NCI-H1048 (cell line): ENCODE measurements at places on chromosomes 7 and 10.

DNA sequence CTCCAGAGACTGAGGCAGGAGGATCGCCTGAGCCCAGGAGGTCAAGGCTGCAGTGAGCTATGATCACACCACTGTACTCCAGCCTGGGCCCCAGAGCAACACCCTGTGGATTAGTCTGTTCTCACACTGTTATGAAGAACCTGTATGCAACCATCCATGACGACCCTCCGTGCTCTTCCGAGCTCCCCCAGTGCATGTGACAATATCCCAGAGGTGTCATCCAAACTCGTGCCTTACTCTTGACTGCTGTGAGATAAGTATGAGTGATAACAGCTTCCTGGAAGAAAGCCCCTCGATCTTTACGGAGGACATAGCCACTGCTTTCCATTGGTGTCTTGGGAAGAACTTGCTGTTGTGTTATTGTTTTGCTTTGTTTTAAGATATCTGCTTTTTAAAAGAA lies 591.9 kb downstream of the GALNT17 start:
- DNase-seq: no peak

DNA sequence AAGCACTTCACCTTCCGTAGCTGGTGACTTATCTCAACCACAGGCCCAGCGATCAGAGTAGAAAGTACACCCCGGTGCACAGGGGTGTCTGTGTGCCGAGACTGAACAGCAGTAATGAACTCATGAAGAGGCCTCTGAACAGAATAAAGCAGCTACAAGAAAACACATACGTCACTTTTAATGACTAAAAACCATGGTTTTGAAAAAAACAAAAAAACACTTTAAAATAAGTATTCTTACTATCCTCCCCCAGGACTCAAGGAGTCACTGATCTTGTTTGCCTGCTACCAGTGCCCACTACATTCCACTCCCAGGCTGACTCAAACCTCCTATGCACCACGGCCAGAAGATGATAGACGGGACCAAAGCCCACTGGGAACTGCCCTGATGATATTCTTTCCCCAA lies 53.8 kb downstream of the NCAPG2 start:
- no peak for DNase-seq

DNA sequence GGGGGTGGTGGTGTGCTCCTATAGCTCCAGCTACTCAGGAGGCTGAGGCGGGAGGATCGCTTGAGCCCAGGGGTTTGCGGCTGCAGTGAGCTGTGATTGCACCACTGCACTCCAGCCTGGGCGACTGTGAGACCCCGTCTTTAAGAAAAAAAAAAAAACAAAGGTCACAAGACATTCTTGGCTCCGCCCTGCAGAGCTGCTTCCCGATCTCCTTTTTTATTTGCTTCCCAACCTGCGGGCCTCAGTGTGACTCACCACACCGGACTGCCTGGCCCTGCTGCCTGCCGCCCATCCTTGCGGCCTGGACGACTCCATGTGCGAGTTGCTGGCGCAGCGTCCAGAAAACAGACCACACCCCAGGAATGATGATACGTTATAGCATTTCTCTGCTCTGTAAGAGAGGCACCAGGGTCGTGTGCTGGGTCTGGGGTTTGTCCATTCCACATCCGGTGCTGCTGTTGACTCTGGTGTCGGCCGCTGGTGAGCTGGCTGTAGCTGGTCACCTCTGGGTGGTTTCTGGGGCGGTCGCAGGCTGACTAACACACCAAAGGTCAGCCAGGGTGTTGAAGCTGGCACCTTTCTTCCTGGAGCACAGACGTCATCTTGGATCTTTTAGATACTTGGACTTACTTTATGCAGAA lies 123.6 kb downstream of the TCF7L2 start:
- no peak for DNase-seq

- no peak for DNase-seq
These were observed 11.9 kb downstream of the PIK3AP1 start for GRCh38 chr10:96708456-96708855.

DNA sequence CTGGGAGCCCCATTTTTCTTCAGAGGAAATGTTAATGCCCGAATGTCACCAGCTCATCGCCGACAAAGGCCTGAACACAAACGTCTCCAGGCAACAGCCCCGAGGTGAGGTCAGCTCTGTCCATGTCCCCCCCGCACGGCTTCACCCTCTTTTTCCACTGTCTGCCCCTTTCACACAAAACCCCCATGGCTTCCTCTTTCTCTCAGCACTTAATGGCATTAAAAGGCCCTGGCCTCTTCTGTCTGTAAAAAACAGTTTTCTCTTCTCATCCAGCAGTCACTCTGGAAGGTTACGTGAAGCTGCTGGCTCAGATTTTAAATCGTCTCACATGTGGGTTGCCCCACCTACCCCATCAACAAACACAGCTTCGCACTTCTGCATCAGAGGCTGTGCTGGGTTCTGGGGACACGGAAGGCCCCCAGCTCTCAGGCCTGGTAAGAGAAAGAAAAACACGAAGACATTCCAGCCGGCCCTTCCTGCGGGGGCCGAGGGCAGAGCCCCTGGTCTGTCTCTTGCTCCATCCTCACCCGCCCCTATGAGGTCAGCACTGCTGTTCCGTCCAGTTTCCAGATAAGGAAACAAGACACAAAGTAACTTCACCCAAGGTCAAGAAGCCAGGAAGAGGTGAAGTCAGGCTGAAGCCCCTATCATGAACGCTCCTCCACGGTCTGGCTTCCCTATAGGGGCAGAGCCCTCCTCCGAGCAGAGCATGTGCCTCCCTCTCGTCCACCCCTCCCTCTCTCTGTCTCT lies 91.1 kb upstream of the PDGFA start:
- no peak for DNase-seq

DNA sequence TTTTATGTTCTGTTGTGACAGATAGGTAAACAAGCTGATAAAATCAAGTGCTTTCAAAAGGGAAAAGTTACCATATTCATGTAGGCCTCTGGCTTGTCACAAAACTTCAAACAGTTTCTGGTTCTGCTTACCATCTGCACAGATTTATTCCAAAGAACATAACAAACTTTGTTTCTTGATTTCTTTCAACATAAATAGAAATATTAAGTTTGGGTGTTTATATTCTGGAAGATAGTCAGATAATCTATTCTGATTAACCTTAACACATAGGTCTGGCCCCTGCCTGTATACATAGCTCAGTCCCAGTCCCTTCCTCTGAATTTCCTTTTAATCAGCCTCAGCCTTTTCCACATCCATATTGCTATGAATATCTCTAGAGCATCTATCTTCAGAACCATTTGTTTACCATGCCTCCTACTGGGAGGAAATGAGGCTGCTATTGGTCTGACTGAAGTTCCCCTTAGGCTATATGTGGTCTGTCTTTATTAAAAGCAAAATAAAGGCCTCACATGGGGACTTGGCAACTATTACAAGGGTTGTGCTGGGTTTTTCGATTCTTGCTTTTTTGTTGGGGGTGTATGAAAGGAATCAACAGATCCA lies 319.0 kb downstream of the HPSE2 start:
- no peak for DNase-seq

GRCh38 chr7:134084488-134085144 lies 42.5 kb upstream of the LRGUK start:
- DNase-seq: no peak

DNA sequence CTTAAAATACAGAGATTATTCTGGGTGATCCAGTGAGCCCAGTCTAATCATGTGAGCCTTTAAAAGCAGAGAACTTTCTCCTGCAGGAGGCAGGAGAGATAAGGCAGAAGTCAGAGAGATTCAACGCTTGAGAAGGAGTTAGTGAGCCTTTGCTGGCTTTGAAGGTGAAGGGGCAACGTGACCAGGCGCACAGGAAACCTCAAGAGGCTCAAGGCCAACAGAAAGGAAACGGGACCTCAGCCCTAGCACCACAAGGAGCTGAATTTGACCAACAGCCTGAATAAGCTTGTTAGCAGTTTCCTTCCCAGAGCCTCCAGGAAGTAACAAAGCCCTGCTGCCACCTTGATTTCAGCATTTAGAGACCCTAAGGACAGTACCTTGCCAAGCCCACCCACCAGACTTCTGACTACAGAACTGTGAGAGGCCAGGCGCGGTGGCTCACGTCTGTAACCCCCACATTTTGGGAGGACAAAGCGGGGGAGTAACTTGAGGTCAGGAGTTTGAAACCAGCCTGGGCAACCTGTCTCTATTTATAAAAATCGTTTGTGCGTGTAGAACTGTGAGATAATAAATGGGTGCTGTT lies 87.3 kb upstream of the KAT6B start:
- no peak for DNase-seq

DNA sequence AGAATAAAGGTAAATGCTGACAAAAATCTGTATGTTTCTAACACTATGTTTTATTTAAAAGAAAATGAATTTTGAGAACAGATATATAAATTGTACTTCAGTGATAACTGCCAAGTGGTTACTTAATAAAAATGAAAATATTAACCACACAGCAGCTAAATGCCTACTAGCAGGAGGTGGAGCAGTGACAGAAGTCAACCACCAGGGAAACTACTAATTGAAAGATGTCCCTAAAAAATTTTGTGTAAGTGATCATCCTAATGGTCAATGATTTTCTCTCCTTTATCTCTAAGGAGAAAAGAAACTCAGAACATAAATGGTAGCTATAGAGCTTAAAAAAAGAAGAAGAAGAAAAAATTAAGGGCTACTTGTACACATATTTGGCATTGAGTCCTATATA lies 22.9 kb downstream of the WNT16 start:
- no peak for DNase-seq

DNA sequence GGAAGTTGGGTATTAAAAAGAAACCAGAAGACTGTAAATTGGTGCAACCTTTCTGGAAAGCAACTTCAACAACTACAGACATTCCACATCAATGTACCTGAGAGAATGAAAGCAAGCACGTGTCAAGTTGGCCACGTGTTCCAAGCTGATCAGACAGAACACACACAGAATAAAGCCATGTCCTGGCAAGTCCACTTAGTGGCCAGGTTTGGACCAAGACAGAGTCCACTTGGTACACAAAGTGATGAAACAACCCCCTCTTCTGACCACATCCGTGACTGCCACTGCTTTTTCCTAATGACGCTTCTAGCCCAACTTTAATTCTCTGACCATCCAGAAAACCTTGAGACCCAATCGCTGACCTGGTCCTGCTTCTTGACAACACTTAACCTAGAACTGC lies 109.4 kb downstream of the ABLIM1 start:
- DNase-seq: no peak

DNA sequence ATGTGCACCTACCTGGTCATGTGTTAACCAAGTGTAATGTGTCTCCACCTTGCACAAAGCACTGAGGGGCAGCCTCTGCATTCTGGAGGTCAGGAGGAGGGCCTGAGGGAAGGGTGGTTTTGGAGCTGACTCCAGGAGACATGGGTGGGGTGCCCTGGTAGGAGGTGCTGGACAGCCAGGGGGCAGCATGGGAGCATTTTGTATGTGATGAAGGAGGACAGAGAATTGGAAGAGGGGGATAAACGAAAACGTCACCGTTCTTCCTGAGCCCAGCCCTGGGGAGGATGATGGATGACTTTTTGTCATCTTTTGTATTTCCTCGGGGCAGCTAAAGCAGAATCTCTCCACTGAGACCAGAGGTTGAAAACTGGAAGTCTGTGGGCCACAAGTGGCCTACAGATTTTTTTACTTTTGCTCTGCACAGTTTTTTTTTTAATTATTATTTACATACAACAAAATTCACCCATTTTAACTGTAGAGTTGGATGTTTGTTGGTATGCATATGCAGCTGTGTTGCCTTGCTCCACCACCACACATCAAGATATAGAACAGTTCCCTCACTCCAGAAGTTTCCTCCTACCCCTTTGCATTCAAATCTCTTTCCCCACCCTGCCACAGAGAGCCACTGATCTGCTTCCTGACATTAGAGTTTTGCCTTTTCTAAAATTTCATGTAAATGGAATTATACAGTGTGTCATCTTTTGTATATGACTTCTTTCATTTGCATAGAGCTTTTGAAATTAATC lies 242.5 kb downstream of the VTI1A start:
- DNase-seq: no peak
